ENCODE measurements at places on chromosomes 2 and 18.

DNA sequence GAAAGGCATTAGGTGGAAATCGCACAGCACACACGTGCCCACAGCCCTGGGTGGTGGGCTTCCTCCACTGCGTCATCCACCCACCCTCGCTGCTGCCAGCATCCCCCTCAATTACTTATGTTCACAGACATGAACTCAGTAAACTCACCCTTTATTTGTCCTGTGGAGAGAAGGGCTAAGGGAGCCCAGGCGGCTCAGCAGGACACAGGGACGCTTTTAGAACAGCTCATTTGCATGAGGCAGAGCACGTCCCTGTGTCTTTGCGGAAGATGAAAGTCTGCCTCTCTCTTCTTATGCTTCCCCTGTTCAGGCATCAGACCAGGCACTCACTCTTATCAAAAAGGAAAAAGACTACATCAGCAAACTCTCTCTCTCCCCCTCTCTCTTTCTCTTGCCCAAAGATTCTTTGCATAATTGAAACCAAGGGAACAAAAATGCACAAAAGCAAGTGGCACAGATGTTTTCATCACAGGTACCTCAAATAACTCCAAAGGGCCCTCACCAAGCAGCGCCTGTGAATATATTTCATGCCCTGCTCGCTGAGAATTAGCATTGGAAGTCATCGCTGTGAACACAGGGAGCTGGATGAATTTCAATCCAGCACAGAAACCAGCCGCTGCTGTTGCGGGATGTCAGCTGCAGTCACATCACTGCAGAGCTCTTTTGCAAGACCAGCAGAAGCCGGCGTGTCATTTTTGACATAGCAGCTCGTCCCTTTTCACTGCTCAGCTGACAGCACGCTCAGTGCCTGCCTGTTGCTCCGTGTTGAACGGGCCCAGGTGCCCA lies 376.3 kb upstream of the MYT1L start:
- DNase-seq, result no peak

DNA sequence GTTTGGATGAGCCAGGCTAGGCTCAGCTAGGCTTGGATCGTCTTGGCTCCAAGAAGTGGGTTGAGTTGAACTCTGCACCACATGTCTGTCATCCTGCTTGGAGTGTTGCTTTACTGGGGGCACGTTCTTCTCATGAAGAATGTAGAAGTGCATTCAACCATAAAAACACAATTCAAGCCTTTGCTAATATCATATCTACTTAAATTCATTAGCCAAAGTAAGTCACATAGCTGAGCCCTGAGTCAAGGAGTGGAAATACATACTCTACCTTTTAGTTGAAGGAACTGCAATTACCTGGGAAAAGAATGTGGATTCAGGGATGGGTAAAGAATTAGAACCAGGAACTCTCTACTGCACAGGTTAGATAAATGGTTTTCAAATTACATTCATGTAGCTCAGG lies 360.4 kb upstream of the KCNH7 start:
- DNase-seq, result no peak

DNA sequence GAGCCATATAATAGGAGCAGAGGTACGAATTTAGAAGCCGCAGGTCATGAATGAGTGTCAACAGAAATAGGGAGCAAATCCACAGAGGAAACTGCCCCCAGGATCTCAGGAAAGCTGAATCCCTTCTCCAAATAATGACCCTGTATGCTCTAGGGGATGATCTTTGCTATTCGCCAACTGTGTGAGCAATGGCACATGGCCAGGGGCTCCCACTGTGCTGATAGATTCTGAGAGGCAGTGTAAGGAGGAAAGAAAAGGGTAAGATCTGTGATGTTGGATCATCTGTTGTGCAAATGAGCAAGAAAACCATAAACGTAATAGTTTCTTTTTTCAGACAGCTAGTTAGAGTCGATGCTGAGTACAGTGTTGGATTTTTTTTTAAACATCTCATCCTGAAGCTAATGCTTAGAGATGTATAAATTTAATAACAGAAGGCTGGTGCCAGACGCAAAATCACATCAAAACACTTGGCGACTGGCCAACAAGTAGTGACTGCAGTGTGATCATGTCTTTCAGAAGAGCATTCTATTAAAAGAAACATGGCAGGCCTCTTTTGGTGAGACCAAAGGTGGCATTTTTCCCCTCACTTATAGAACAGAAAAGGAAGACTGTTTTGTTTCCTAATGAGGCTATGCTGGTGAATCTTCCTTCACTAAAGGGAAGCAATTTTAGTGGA lies 77.4 kb downstream of the ABCA12 start:
- no peak for DNase-seq

DNA sequence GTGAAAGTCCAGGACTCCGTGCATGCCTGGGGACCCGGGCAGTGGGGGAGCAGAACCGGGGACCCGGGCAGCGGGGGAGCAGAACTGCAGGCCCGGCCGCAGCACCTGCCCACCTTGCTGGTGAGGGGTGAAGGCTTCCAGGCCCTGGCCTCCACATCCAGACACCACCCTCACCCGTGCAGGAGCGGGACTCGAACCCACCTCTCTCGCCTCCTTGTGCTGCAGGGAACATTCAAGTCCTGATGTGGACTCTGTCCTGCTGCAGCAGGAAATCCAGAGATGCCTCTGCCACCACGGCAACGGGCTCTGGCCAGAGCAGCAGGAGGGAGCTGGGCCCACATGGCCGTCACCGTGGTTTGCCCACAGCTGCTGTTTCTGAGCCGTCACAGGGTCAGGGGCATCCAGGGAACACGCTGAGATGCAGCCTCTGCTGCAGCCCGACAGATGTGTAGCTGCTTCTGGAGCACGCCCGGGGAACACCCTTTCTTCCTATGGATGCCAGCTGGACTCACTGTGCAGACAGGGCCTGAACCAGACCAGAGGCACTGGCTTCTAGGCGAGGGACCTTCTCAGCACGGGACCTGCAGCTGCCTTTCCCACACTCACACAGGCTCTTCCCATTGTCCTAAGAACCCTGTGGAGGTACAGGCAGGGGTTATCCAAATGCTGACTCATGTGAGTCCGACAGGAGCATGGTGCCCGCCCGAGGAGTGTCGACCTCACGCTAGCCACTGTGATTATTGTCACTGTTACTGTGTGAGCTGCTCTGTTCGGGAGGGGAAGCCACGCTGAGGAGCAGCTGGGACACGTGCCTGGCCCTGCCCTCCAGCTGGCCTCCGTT lies 89.2 kb upstream of the CTDP1 start:
- no peak for DNase-seq

GRCh38 chr2:66428986-66429612 lies 5.8 kb upstream of the MEIS1 start:
- no peak for DNase-seq

GRCh38 chr2:44398243-44398897 lies 36.6 kb downstream of the CAMKMT start:
- no peak for DNase-seq

DNA sequence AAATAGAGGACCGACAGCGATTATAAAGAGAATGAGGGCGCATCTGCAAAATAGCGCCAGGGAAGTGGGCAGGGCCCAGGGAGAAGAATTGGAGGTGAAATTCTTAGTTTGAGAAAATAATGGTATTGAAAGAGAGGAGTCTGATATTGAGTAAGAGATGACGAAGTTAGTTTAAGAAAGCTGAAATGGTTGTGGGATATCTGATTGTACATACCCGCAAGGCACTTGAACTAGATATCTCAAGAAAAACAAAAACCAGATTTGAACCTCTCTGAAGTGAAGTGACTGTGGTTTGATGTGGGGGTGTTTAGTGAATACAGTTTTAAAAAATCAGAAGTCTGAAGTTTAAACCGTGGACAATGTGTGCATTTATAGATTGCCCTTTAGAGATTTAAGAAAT lies 38.9 kb downstream of the ZNF532 start:
- DNase-seq, result no peak

DNA sequence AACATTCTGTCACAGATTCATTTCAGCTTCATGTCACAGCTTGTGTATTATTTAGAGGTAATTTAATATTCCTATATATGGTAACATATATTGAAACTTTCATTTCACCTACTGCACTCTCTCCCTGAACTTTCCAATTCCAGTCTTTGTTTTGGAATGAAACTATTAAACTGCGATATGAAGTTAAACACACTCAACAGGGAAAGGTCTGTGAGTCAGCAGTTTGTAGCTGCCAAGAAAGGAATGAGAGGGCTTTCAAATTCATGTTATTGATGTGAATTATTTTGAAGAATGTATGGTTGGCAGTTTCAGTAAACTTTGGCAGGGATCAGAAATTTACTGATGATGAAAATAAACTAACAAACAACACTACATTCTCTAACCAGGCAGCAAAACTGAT lies 148.3 kb downstream of the HNMT start:
- DNase-seq, result no peak

DNA sequence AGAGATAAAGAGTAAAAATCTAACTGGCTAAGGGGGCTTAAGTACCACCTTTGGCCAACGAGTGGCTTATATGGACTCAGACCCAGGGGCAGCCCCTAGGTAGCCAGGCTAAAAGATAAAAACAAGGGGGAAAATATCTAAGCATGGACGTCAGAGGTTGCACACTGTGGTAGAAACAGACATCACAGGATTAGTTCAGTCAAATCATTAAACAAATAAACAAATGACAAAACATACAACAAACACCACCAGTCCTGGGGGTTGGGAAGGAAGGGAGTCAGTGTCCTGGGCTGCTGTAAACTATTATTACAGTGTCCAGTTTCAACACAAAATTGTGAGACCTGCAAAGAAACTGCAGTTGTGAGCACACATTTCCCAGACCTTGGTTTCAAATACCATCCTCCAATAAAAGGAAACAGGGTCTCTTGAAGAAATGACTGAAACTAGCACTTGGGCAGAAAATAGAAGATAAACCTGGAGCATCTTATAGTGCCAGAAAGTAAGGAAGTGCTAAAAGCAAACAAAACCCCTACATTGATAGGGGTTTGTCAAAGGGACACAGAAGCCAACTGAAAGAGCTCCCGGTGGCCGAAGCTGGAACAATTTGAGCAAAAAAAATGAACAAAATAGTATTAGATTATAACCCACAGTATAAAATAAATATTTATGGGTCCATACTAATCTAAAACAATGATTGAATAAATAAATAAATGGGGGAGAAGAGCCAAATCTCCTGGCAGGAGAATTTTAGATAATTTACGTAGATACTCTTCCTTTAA lies 154.8 kb upstream of the KLF7 start:
- no peak for DNase-seq

DNA sequence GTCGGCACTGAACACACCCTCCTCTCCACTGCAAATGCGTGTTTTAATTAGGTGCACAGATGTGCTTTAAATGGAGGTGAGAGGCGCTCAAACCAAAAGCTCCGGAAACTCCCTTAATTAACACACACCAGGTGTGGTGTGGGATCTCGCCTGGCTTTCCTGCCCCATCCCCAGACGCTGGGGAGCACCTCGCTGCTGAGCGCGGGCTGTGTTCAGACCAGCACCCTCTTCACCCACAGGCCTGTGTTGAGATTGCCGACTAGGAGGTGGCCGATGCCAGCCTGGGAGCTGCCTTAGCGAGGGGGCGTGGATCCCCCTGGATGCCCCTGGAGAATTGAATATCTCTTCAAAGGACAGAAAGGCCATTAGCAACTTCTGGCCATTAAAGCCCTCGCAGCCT lies 171.7 kb downstream of the MYT1L start:
- no peak for DNase-seq

DNA sequence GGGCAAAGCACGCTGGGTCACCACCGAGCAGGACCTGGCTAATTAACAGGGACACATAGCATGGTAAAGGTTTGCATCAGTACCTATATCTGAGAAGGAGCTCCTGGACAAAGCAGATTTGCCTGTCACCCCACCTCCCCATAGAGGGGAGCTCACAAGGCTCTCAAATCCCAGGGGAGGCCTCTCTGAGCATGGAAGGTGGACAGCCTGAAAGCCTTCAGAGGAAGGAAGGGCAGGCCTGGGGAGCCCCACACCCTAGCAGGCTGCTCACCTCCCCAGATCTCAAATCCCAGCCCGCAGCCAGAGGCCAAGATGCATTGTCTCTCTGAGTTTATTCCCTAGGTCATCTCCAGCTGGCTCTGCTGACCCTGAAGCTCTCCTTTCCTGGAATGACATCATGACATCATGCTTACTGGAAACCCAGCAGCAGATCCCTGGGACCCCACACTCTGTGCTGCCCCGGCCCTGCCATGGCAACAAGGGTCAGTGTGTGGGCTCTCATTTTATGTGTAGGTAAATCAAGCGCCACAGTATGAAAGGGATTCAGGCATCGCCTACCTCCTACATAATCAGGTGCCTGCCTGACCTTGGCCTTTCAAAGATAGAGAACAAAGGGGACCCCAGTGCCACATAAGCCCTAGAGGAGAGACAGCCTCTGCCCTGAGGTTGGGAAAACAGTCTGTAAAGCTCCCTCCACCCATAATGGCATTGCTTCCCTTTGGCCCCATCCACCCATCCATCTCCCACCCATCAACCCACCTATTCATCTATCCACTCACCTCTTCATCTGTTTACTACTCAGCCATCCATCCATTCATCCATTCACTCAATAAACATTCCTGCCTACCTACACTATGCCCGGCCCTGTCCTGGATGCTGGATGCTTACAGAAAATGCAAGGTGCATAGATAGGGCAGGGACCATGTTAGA lies 15.7 kb upstream of the TEX51 start:
- DNase-seq, result no peak

DNA sequence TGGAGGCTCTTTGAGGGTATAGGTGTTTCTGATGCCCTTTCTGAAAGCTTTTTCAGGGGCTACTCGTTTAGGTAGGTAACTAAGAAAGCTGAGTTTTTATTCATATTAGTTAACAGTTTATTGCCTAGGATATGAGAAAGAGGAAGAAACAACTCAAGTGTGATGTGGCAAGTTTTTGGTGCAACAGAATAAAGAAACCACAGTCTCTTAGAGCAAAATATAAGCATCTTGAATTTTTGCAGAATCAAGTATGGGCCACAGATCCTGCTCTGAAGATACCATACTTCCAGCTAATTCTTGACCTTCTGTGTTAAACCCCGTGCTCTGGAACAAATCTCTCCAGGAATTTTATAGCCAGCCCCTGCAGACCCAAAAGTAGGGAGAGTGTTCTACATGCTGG lies 147.7 kb upstream of the SLC1A4 start:
- DNase-seq, result no peak

- no peak for DNase-seq
These were observed 5.6 kb upstream of the ATOH8 start for GRCh38 chr2:85748039-85748734.

- peak; percentile 31 for DNase-seq
These were observed 84.2 kb downstream of the MALT1 start for GRCh38 chr18:58755304-58756010.

DNA sequence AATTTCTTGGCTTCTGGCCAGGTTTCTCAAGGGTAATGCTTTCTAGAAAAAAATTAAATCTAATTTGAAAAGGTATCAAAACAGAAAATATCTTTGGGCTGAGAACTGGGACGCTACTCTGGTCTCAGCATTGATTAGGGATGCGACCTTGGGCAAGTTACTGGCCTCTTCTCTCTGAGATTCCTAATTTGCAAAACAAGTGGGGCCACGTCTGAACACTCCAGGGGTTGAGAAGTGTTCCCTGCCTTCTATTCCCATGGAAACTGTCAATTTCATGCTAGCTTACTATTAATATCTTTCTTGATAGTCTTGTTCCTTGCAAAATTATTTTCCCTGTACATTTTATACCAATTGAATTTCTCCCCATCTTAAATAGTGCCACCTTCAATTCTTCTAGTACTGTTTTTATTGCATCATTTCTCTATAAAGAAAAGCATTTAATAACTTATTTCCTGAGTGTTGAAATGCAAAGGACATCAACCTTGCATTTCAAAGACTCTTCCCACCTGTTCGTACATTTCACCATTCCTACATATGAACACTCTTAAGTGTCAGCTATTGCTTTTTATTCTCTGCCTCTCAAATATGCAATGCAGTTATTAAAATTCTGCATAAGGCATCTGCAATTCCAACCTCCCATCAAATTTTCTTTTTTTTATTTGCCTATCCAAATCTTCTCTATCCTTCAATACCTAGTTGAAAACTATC lies 118.3 kb upstream of the DSEL start:
- no peak for DNase-seq

- DNase-seq, result no peak
These were observed 1.4 kb downstream of the PCBP1 start for GRCh38 chr2:70088598-70089219.
